ENCODE measurements at places on chromosomes 7 and 10.

DNA sequence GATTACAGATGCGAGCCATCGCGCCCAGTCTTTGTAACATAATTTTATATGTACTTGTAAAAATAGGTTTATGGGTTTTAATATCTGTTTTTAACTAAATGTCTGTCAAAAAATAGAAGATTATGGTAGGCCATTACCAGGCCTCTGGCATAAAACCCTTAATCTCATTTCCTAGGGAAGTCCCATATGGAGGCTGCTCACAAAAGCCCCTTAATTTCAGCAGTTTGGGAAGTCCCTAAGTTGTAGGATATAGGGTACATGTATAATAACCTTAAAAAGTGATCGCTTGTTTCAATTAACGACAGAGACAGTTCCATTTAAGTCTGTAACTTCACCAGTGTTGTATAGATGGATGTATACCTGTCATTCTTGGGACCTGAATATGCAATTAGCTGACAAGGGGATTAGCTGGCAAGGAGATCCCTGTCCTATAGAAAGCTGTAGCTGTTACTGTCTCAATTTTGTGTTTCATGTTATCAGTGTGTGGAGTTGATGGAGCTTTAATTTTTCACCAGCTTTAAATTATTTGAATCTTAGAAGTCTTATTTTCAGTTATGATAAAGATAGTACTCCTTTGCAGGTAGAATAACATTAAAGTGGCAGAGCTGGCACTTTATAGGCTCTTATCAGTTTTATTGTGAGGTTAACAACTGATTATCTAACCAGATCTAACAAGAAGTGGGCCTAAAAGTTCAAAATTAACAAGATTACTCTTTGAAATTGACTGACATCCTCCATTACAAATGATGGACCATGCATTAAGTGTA is 10.5 kb downstream of the TRIM24 start:
- no peak for DNase-seq

- DNase-seq = no peak
Observed at GRCh38 chr10:131253931-131254858, 57.3 kb downstream of the TCERG1L start.

DNA sequence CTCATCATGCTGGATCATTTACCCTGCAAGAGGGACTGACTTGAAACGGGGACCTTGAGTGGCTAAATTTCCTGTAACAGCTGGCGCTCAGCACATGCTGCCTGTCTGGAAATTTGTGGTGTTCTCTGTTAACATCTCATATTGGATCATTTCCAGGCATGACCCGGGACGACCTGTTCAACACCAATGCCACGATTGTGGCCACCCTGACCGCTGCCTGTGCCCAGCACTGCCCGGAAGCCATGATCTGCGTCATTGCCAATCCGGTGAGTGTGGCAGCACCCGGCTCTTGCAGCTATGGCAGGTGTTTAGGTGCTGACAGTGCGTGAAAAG is 9.9 kb downstream of the MDH2 start:
- DNase-seq = no peak

GRCh38 chr7:87059525-87060287 is at the start of gene ELAPOR2:
Gene ELAPOR2 (minus strand): TSS chr7:87059654. CDS start chr7:87059513, 141 bp downstream.
- DNase-seq = peak; percentile 77

GRCh38 chr7:1060315-1061072 is 16.1 kb downstream of the GPR146 start:
- DNase-seq = no peak

- DNase-seq = no peak
Observed at GRCh38 chr7:95476072-95476847, 9.5 kb upstream of the ASB4 start.

GRCh38 chr10:12588091-12588860 is 238.9 kb downstream of the CAMK1D start:
- no peak for DNase-seq

DNA sequence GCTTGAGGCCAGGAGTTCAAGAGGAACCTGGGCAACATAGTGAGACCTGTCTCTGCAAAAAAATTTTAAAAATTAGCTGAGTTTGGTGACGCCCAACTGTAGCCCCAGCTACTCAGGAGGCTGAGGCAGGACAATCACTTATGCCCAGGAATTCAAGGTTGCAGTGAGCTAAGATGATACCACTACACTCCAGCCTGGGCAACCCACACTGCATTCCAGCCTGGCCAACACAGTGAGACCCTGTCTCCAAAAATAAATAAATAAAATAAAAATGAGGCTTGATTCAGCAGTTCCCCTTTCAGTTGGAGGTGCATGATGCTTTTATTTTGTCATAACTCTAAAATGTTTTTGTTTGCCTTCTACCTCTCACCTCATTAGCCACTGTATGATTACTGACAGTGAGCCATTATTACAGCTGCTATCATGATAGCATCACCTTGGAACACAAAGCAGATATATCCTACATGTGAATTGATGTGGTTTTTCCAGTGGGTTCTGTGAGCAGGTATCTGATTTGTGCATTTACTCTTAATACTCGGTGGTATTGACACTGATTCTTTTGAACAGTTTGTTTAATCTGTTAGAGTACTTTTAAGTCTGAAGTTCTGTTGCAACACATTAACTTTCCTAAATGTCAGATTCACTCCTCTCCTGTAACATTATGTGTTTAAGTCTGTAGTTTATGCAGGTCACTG is 49.1 kb downstream of the ARID5B start:
- no peak for DNase-seq

DNA sequence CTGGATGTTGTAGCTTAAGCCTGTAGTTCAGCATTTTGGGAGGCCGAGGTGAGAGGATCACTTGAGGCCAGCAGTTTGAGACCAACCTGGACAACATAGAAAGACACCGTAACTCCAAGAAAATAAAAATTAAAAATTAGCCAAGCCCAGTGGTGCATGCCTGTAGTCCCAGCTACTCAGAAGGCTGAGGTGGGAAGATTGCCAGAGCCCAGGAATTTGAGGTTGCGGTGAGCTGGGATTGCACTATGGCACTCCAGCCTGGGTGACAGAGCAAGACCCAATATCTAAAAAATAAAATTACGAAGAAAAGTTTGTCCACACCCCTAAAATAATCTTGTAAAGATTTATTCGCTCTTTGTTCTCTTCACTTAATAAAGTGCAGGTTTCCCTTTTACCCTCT is 951.0 kb downstream of the TYW1 start:
- no peak for DNase-seq
